ENCODE measurements at places on chromosomes 2 and 18.

DNA sequence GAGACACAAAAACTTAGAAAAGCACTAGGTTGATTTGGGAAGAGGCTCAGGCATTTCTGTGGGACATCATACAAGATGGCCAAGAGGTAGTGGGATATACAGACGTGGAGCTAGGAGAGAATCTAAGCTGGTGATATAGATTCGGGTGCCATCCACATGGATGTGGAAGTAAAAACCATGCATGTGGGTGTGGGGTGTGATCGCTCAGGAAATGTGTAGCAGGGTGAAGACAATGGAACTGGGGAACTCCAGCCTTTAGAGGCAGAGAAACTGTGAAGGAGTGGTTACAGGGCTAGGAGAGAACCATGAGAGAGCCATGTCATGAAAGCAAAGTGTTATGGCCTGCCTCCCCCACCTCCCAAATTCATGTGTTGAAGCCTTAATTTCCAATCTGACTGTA is 43.0 kb upstream of the CTLA4 start:
- no peak for DNase-seq

- no peak for DNase-seq
Measured at GRCh38 chr2:39383146-39383545, 53.9 kb downstream of the MAP4K3 start.

GRCh38 chr2:55087936-55088335 is 37.7 kb upstream of the RTN4 start:
- DNase-seq: no peak

DNA sequence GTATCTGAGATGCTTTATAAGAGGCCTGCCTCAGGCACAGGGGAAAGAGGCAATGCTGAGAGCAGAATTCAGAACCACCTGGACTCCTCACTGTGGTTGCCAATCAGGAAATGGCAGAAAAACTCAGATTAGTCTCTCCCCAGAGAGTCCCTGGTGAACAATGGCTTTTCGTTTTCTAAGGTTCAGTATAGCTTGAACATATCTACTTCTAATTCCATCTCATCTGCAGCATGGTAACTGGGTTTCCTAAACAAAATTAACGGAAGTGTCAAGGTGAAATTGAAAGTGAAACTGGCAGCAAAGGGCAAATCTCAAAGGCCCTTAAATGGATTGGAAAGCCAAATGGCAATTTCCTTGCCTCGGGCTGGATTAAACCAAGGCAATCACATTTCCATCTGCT is 480.2 kb upstream of the ACVR2A start:
- no peak for DNase-seq

- DNase-seq: no peak
Measured at GRCh38 chr2:163135256-163135655, 296.7 kb upstream of the KCNH7 start.

DNA sequence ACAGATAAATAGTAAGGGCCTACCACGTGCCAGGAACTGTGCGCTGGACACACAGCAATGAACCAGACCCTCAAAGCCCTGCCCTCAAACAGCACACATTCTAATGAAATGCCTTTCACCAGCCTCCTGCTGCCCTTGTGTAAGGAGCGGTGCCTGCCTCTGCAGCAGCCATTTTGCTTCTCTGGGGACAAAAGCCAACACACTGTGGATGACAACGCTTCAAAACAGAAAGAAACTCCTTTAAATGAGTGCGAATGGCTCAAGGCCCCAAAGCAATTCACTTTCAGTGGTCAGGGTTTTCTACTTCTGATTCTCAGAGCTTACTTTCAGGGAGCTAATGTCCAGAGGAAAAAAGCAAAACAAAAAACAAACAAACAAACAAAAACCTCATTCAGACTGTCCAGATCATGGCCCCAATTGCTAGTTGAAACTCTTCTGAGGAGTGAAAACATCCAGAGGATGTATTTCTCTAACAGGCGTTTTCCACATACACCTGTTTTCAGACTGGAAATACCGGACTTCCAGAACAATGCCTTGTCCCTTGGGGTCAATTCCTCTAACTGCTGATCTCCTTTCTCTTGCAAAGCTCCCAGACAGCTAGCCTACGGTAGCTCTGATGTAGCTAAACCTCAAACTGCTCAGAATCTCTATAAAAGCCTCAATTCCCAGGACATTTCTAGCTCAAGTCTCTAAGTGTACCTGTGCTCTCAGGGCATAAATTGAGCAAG is 323.3 kb upstream of the ZNF521 start:
- DNase-seq: no peak

- DNase-seq: no peak
Measured at GRCh38 chr2:149115781-149116180, 77.3 kb downstream of the LYPD6B start.

- DNase-seq: peak; percentile 64
Measured at GRCh38 chr2:68745006-68745405, 10.4 kb downstream of the ARHGAP25 start.

- DNase-seq: no peak
Measured at GRCh38 chr2:38598200-38598990, 4.3 kb downstream of the HNRNPLL start.

GRCh38 chr2:237698358-237698694 is 70.9 kb downstream of the LRRFIP1 start:
- DNase-seq: no peak

DNA sequence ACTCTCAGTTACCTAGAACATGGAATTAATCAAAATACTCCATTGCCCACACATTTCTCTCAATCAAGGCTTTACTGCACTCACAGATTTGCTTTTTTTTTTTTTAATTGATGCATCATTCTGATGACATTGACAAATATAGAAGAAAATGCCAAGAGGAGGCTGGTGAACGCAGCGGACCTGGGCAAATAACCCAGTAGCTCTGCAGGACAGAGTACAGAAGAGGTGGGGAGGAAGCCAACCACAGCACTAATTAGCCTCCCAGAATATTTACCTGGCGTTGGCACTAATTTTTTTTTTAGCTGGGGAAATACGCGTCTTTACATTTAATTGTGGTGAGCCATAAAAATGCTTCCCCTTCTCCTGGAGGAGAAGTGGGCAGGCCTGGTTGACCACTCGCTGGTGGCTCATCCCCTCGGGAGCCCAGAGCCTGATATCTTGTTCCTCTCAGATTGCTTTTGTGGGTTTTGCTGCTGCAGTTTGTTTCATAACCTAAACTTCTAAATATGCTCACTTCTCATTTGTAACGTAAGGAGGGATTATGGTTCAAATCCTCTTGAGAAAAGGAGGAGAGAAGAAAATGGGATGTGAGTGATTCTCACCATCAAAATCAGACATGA is 165.8 kb upstream of the EPB41L3 start:
- no peak for DNase-seq

DNA sequence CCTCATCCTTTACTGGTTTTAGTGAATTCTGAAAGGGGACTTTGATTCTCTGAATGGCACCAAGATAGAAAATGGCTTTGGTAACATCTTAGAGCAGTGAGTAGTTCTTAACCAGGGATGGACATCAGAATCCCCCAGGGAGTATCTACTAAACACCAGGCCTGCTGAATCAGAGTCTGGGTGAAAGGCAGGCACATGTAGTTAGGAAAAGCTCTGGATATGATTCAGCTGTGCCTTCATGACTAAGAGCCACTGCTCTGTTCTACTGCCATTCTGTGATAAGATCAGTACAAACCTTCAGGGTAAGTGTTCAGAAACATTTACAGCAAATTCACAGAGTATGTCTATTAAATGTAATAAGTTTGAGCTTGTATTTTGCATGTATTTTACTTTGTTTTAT is 46.2 kb upstream of the B3GNT2 start:
- DNase-seq: no peak

DNA sequence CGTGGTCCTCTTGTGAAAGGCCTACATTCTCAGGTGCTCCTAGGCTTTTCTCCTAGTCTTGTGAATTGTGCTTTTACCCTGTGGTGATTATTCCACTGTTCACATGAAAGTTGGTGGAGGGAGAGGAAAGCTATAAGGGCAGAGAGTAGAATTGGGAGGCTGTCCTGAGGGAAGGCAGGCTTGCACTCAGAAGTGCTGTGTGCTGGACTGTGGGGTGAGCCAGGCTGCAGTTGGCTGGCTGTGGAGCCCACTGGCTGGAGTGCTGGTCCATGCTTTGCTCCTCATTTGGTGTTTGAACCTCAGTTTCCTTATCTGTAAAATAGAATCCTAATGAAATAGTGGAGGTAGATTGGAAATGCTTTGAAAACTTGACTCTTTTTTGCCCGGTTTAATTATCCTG is 21.3 kb downstream of the LIMS1 start:
- no peak for DNase-seq

GRCh38 chr2:96663177-96663576 is 20.6 kb downstream of the FER1L5 start:
- no peak for DNase-seq

DNA sequence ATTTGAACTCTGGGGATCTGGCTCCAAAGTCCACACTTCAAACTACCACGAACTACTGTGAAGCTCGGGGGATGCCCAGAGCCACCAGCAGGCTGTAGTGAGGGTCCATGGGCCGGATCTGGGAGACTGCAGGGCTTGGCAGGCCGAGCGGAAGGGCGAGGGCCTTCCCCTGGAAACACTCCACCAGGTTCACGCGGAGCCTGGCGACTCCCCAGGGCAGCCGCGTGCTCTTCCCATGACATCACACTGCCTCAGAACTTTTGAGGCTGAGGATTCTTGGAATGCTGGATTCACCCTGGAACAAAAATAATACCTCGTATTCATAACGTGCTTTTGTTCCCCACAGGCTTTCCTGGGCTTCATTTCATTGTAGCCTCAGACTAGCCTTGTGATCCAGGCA is 201.0 kb downstream of the SMAD7 start:
- DNase-seq: no peak

- DNase-seq: no peak
Measured at GRCh38 chr2:18536100-18536499, 24.4 kb downstream of the RDH14 start.

DNA sequence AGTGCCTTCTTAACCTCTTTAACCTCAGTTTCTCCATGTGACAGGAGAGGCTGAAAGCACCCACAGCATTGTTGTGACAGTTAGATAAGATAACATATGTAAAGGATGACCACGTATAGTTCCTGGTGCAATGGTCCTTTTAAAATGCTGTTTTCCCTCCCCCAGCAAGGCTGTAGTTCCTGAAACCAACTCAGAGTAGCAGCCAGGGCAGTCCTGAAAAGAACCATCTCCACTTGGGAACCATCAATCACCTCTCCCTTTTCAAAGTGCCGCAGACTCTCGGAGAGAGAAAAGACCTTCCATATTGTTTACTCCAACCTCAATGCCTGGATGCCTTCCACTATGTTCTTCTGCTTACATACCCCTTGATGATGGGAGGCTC is 158.8 kb downstream of the DDX1 start:
- no peak for DNase-seq

- no peak for DNase-seq
Measured at GRCh38 chr2:48258481-48259149, 271.3 kb upstream of the STON1 start.

- peak; percentile 45 for DNase-seq
Measured at GRCh38 chr2:101516823-101517690, 42.1 kb upstream of the RFX8 start.

- no peak for DNase-seq
Measured at GRCh38 chr2:95099910-95100309, 21.7 kb downstream of the MRPS5 start.

GRCh38 chr2:141260911-141261310 is 869.9 kb downstream of the LRP1B start:
- DNase-seq: no peak

DNA sequence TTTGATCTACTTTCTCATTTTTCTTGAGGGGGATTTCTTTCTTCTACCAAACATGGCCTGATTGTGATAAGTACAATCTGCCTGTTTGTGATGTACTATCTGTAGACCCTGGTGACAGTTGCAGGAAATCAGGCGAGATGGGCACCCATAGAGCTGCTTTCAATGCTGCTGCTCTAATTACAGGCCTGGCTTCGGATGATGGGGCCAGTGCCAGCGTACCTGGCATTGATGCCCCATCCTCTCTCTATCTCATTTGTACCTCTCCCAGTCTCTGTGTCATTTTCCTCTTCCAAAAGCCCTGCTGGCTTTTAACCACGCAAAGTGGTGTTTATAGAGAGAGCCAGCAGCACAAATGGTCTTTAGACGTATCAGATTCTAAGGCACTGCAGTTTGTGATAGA is 69.9 kb downstream of the KCTD18 start:
- no peak for DNase-seq

DNA sequence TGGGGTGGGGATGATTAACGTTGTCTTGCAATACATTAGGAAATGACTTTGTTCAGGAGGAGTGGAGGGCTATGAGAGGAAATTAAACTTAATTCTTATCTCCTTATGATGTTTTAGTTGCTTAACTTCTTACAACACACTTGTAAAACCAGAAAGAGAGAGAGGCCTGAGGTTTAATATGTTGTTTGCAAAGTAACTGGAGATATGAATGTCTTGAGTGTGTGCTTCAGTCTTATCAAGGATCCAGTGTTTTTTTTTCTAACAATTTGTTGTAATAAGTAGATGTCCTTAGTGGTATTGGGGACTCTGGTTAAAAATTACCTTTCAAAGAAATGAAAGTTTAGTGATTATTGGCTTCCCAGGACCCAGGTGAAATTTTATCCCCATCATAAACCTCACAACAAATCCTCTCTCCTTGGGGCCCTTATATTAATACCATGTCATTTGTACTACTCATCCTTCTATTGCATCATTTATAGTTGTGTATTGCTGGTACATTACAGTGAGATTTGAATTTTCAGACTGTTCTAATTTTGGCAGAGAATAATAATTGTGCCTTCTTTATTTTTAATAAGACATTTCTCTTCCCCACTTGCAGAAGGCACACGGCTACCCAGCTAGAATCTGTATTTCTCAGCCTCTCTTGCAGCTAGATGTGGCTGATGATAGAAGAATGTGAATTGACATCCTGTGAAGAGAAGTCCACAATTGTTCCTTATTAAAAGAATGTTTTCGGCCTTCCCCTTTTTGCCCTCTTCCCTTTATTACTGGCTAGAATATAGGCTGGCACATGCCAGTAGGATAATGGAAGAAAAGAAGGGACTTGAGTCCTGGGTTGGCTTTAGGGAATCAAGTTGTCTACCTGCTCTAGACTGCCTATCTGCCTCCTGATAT is 91.9 kb upstream of the CXCR4 start:
- no peak for DNase-seq

DNA sequence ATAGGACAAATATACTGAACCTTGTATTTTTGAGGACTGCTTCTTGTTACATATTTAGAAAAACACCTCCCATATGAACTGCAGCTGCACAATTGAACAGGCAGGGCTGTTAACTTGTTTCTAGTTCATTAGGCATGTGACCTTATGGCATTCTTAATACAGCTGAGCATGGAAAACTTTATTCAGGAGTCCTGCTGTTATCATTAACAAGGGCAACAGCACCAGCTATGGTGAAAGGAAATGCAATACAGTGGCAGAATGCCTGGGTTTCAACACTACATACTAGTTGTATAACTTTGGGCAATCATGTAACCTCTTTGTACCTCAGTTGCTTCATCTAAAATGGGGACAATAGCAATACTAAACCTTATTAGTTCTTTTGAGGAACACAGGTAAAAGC is 71.8 kb downstream of the GDF7 start:
- DNase-seq: no peak

All from activated CD4-positive, alpha-beta T cell treated with anti-CD3 and anti-CD28 coated beads for 48 hours (primary cell).